ENCODE measurements at places on chromosomes 11 and 22.
A peak's percentile ranks its signal among the peaks of the same experiment; 100 is the strongest.

GRCh38 chr11:119290894-119291497, 25.9 kb downstream of the MCAM start:
- no peak for DNase-seq

GRCh38 chr11:64778223-64778472, 194 bp downstream of the SF1 start:
- no peak for DNase-seq

GRCh38 chr22:31126128-31126868, 3.5 kb downstream of the INPP5J start:
- no peak for DNase-seq

GRCh38 chr11:104033134-104033533, 3.3 kb upstream of the DDI1 start:
- no peak for DNase-seq

DNA sequence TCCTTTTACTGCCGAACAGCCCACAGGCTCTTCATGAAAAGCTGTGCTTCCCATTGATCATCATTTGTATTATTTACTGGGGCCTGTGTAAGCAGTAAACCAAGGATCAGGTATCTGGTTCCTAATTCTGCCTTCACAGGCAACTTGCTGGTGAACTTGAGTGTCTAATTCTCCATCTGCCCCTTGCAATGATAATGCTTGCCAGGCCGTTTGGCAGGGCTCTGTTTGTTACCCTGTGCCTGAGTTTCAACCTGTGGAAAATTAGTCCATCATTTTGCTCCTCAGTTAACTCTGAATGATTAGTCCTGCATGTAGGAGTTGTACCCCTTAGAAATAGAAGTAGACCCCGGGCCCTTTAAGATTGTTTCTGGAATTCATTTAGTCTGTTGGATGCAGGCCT, 298.4 kb upstream of the CADM1 start:
- DNase-seq, result no peak

DNA sequence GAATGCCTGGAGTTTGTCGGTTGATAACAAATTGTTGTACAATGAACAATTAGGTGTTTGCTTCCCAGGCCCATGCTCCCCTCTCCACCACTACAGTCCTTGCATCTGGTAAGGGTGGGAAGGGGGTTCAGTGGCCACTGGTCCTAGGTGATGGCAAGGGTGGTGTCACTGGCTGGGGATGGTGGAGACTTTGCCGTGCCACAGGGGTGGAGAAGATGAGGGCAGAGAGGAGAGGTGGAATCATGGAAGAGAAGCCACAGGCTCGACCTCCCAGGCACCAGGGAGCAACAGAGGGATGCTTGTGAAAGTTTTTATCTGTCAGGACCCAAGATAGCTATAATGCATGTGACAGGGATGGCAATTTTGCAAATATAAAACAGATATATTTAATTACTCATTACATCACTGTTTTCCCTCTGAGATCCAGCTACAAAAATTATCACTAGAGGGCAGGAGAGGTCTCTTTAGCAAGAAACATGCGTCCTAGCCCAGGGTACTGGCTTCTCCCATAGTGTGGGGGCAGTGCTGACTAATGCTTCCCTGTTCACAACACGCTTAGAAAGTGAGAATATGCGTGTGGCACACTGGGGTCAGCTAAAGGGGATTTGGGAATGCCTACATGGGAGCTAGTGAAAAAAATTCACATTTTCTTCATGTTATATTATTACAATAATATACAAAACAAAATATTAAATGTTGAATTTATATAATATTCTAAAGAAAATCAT, 49.0 kb upstream of the AMPD3 start:
- DNase-seq, result peak; percentile 92

GRCh38 chr11:122721964-122722266, 66.4 kb downstream of the UBASH3B start:
- DNase-seq, result no peak

DNA sequence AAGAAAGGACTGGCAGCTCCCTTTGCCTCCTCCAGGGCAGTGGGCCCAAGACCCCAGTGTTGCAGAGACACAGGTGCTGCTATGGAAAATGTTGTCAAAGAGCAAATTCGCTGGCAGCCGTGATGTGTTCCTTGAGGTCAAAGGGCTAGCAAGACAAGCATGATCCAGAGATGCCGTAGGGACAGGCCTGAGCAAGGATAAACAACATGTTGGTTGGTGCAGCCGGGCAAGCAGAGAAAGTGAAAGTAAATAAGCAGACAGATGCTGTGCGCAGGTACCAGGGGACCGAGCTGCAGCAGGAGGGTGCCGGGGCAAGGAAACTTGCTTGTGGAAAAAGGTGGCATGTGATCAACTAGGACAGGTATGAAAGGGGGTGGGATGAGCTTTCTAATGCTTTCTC, 125.5 kb upstream of the NECTIN1 start:
- DNase-seq, result no peak

DNA sequence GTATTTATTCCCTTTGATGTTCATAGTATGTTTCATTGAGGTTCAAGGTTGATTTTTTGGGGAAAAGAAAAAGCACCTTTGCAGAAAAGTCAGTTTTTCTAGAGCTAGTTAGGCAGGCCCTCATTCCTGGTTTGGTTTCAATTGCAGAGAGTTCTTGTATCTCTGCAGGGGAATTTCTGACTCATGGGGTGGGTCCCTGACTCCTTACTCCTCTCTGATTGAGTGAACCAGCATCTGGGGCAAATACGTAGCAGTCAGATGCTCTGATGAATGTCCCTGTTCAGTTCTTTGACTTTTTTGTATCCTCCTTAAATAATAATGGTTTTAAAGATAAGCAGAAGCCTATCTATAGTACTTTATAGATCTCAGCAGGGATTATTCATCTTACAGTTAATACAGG, 7.7 kb upstream of the NCR3LG1 start:
- no peak for DNase-seq

DNA sequence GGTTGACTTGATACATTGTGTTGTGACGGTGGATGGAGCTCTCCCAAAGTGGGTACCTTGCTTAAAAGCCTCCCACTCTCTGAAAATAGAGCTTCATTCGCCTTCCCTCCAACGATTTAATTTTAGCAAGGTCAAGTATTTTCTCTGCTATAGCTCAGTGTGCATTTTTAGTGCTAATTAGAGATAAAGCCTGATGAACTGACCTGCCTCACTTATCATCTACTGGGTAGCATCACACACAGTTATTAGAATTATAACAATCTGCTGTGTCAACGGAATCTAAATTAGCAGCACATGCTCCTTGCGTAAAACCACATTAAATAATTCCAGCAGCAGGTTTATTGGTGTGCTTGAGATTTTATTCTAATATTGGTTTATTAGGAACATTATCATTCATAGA, 701.7 kb downstream of the NELL1 start:
- DNase-seq, result no peak

DNA sequence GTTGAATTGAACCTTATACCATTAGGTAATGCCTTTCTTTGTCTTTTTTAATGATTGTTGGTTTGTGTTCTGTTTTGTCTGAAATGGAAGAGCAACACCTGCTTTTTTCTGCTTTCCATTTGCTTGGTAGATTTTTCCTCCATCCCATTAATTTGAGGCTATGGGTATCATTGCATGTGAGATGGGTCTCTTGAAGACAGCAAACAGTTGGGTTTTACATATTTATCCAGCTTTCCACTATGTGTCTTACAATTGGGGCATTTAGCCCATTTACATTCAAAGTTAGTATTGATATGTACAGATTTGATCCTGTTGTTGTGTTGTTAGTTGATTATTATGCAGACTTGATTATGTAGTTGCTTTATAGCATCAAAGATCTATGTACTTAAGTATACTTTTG, 21.1 kb upstream of the RAB38 start:
- no peak for DNase-seq

GRCh38 chr22:19361501-19362103, 69.9 kb downstream of the HIRA start:
- no peak for DNase-seq

GRCh38 chr22:34000879-34001526, 80.7 kb upstream of the LARGE1 start:
- DNase-seq, result no peak

DNA sequence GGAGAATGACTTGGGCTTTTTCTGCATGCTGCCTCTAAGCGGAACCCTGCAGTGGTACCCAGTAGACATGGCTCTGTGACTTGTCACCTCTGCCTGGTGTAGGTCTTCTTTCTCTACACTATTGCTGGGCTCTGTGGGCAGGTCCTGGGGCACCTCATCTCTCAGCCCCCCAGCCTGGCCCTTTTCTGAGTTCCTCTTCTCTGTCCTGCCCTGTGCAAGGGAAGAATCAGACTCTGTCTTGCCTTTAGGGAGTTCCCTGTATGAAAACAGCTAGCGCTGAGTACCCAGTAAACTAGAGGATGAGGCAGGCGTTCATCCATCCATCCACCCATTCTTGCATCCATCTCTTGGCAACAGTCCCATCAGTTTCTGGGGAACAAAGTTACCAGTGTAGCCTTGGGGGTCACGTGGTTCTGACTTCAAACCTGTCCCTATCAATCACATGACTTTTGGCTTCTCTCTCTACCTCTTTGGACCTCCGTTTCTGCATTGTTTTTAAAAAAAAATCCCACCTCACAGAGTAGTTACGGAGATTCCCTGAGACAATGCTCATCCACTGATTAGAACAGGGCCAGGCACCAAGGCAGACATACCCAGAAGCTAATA, 86.4 kb upstream of the WNT11 start:
- no peak for DNase-seq

DNA sequence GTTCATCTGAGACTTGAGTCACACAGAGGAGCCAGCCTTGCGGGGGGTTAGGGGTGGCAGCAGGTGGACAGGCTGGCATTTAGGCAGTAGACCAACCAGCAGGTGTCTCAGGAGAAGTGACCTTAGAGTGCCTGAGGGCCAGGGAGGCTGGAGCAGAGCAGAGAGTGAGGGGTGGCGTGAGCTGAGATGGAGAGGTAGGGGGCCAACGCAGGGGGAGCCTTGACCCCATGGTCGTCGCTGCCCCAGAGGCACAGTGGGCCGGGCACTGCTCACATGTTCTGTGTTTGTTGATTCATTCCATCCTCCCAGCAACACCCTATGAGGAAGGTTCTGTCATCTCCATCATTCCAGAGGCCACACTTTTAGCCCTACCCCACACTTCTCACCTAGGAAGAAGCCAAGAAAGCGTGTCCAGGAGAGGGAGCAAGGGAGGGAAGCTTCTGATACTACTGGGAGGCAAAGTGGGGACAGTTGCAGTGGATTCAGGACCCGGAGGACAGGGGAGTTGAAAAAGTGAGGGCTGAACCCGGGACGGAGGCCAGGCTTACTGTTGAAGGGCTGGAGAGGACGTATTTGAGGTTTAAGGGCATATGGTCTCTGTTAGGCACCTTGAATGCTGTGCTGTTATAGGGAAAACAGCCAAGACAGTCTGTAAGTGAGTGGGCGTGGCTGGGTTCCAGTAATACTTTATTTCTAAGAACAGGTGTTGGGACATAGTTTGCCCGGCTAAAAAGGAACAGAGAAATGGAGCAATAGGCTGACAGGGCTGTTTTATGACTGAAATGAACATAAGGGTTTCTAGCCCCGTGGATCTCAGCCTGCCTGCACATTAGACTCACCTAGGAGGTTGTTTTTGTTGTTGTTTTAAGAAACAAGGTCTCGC, 7.3 kb downstream of the SART1 start:
- no peak for DNase-seq

DNA sequence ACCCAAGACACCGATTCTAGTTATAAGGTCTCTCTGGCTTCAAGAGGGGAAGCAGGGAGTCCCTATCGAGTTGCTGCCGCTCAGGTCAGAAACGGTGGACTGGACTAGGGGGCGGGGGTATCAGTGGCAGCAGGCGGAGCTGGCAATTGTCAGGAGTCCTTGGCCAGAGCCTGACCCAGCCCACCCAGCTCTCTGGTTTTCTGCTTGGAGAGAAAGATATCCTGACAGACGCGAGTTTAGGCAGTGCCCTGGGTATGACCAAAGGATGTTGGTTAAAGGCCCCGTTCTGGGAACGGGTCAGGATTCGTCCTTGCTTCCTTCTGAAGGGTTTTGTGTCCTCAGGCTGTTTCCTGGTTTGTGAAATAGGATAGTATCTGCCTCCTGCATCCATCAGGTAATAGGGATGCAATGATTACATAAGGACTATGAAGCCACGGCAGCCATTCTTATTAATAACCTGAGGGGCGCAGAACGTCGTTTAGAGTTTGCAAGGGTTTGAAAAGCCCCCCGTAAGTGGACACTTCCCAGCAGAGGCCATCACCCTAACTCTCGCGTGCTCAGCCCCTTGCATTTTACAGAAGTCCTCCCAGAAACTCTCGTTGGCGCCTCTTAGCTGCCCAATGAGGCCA, 700 bp upstream of the DEPDC5 start:
- peak; percentile 39 for DNase-seq

GRCh38 chr11:1863352-1864216, 10.7 kb downstream of the LSP1 start:
- peak; percentile 69 for DNase-seq

- DNase-seq, result peak; percentile 37
These were observed 70.6 kb upstream of the EP300 start for GRCh38 chr22:41021613-41022454.

DNA sequence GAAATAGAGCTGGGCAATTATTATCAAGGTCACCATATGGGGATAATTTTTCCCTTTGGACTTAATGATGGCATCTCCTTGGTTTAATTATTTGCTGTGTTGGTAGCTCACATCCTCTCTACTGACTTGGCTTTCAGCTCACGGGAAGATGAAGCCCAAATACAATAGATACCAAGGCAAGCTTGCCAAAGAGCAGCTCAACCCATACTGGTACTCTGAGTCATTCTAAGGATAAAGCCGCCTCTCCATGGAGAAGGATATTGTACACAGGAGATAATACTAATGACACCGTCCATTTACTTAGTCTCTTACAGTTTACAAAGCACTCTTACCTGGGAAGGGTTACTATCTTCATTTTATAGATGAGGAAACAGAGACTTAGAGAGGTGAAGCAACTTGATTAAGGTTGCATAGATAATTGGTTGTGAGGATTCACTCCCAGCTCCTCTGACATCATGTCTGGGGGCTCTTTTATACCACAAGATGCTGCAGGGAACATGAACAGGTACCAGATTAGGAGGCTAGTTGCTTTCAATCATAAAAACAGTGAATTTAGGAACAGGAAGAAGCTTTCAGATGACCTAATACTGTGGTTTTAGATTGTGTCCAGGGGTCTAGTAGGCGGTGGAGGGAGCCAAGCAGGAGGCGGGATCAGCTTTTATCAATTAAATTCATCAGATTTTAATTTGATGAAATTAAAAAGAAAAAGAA, 48.3 kb upstream of the PICALM start:
- no peak for DNase-seq

DNA sequence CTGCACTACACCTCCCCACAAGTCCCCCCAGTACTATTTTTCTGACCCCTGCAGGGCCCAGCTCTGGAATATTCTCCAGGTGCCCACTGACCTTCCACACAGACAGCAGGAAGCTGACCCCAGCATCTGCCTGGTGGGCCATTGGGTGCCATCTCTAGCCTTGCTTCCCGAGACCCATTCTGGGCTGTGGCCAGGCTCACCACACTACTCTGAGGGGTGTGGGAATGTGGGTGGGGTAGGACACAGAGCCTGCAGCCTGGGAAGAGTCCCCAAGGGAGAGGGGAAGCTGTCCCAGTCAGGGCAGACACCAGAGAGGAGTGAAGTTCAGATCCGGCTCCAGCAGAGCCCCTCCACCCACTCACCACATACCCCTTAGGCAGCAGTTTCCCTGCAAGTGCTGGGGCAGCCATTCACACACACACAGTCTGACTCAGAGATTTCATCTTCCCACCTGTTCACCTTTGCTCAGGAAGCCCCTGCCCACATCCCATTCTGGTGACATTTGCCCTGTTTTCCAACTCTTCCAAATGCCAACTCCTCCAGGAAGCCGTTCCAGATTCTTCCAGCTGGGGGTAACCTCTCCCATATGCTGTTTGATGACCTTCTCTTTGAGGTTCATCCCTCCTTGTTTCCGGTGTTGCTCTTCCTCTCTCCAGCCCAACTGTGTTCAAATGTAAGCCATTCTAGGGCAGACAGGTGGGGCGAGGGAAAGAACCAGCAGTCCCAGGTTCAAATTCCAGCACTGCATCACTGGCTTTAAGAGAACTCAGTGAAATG, 1.9 kb downstream of the SLCO2B1 start:
- no peak for DNase-seq
